Endothelial cell (in vitro differentiated cells): ENCODE measurements at places on chromosomes 3 and 15. TPM values are rescaled to one million over a fixed set of nuclear protein-coding genes. Genes with fewer than 3 reads are reported as not detected.

Gene ADAMTSL3
- 0.64 TPM for total RNA-seq

DNA sequence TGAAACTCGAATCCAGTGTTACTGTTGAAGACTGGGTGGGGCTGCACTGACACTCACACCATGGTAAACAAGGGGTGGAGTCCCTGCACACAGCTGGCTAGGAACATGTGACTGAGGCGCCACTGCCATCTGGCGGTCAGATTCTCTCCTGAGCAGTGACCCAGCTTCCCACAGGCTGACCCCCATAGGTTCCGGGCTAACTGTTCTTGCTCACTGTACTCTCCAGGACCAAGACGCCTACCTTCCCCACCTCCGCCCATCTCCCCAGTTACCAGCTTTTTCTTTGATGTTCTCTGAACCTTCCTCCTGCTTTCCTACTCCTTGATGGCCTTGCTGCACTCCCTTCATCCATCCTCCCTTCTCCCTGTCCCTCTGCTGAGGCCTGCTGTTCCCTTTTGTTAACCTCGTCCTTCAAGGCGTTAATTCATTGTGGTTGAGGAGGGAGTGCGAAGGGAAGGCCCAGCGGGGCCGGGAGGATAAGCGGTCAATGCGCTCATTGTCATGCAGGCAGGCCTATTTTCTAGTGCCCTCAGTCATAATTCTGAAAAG is 115.2 kb downstream of the ATP8B4 start:
- H3K27me3 ChIP-seq = no peaks in the 10 kb centered on the region
- H3K27ac ChIP-seq = peak overlapping the region; percentile 14
- peak; percentile 89 for DNase-seq
- peaks cover 10% of the 10 kb centered on the region for H3K36me3 ChIP-seq
- peak overlapping the region; percentile 21 for H3K4me3 ChIP-seq

Gene SLC25A20
- 3.6 TPM for total RNA-seq

DNA sequence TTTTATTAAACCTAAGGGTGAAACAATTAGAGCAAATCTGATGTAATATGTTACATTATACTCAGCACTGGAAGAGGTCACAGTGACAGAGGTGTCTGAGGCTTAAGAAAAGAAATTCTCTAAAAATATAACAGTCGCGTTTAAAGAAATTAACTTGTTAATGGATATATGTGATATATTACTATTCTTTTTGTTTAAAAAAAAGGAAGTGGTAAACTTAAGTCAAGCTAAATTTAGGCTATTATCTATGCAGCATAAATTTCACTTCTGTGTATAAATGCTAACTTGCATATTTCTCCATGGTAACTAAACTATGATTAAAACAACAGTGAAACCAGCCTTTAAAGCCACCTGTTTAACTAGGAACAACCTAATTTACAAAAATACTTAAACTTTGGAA is 191.3 kb downstream of the FOXP1 start:
- H3K27ac ChIP-seq = no peak overlapping the region
- DNase-seq = no peak
- H3K27me3 ChIP-seq = peaks cover 4% of the 10 kb centered on the region
- no peaks in the 10 kb centered on the region for H3K36me3 ChIP-seq

Gene KIF15
- total RNA-seq = 6.0 TPM

- no peak overlapping the region for H3K4me3 ChIP-seq
- H3K27me3 ChIP-seq = no peaks in the 10 kb centered on the region
- no peaks in the 10 kb centered on the region for H3K4me1 ChIP-seq
- no peak for DNase-seq
- H3K36me3 ChIP-seq = no peaks in the 10 kb centered on the region
Observed at GRCh38 chr3:148659512-148659911, 38.2 kb upstream of the AGTR1 start.

DNA sequence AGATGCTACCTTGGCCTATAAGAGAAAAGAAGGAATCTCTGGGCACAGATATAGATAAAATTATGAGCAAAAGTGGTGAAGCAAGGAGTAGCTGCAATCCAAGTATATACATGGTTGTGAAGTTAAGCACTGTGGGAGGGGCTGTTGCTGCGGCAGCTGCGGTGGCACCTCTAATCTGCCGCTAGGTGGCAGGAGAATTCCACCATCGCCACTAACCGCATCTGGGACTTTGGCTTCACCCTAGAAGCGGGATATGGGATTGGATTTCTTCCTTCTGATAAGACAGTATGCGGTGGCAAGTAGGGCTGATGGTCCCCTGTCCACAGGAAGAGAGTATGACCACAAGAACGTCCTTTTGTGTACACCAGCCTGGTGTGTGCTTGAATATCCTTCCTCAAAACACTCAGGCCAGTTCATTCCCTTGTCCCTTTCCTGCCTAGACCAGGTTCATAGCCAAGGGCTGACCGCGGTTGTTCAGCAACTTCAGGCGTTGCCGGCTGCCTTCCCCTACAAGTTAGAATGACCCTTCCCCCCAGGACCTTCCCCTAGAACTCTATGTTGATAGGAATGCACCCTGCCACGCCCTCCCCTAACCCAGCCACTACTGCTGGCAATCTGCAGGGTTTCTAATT is 5.1 kb downstream of the MAGEL2 start:
- H3K4me3 ChIP-seq = no peak overlapping the region
- H3K4me1 ChIP-seq = no peaks in the 10 kb centered on the region
- H3K36me3 ChIP-seq = peaks cover 5% of the 10 kb centered on the region
- DNase-seq = peak; percentile 59

GRCh38 chr3:119195911-119196310 is 22.5 kb downstream of the UPK1B start:
- no peak for DNase-seq
- no peaks in the 10 kb centered on the region for H3K36me3 ChIP-seq
- peaks cover 5% of the 10 kb centered on the region for H3K4me1 ChIP-seq
- no peak overlapping the region for H3K27ac ChIP-seq
- no peaks in the 10 kb centered on the region for H3K27me3 ChIP-seq
- no peak overlapping the region for H3K4me3 ChIP-seq

Gene CNOT10
- 42.1 TPM for total RNA-seq

Gene UBAP1L
- total RNA-seq = 1.8 TPM

Gene FANCD2OS
- not detected for total RNA-seq
